ENCODE measurements at places on chromosomes 12 and 14.
A peak's percentile ranks its signal among the peaks of the same experiment; 100 is the strongest.

DNA sequence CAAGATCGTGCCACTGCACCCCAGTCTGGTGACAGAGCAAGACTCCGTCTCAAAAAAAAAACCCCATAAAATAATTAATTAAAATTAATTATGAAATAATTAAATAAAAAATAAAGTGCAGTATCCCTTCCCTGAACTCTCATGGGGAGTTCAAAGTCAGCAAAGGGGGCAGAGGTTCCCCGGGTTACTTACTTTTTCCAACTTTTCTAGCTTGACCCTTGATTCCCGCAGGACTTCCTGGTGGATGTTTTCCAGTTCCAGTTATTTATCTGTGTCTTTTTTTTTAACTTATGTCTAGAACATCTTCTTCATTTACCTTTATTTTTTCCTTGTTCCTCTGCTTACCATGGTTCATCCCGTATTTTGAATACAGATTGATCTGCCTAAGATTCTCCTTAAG is 197.4 kb downstream of the EPS8 start:
- DNase-seq = no peak

DNA sequence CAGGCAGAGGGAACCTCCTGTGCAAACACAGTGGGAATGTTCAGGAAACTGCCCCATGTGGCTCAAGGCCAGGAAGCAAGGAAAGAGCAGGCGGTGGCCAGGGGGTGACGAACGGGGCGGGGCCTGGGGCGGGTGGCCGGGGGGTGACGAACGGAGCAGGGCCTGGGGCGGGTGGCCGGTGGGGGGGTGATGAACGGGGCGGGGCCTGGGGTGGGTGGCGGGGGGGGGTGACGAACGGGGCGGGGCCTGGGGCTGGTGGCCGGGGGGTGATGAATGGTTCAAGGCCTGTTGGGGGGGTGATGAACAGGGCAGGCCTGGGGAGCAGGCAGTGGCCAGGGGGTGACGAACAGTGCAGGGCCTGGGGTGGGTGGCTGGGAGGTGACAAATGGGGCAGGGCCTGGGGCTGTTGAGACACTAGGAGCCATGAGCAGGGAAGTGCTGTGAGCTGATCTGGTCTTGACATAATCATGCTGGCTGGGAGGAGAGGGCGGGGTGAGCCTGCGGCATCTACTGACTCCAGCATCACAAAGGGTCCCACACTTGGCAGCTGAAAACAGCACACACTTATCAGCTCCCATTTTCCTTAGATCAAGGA is 62.7 kb upstream of the FBRSL1 start:
- DNase-seq = no peak

DNA sequence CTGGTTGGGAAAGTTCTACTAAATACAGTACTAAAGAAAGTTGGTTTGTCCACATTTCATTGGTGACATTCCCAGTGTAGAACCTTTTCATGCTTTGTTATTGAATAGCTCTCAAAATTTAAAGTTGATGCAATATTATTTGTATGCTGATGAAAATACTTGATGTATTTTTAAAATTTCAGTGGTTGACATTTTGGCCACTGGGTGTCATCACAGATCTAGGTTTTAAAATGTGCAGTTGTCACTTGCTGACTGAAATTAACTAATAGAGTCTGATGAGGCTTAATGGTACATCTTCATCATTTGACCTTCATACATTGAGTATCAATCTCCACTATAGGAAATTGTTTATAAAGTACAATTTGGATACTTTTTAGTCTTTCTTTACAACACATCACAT is 37.1 kb downstream of the CMAS start:
- no peak for DNase-seq

DNA sequence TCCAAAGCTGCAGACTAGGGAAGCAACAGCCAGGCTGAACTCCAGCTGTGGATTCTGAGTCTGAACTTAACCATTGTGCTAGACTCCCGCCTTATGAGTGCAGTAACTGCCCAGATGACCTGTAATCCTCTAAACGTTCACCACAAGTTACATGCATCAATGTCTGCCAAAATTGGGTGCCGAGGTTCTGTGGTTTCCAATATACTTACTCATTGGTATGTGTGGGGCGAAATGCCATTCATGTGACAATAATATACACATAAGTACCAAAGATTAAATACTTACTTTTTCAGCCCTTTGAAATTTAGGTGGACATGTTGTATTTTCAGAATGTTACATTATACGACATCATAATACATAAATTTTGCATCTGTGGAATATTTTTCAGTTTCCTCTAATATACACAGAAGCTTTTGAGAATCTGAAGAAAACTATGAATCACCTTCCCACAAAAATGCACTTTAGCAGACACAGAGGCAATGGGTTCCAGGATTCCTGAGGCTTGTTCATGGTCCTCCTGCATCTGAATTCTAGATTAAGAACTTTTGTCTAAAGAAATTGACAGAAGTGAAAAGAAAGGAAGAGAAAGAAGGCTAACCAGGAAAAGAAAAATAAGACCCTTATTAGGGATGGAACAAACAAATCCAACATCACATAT is 31.7 kb downstream of the GRIP1 start:
- DNase-seq = peak; percentile 85

DNA sequence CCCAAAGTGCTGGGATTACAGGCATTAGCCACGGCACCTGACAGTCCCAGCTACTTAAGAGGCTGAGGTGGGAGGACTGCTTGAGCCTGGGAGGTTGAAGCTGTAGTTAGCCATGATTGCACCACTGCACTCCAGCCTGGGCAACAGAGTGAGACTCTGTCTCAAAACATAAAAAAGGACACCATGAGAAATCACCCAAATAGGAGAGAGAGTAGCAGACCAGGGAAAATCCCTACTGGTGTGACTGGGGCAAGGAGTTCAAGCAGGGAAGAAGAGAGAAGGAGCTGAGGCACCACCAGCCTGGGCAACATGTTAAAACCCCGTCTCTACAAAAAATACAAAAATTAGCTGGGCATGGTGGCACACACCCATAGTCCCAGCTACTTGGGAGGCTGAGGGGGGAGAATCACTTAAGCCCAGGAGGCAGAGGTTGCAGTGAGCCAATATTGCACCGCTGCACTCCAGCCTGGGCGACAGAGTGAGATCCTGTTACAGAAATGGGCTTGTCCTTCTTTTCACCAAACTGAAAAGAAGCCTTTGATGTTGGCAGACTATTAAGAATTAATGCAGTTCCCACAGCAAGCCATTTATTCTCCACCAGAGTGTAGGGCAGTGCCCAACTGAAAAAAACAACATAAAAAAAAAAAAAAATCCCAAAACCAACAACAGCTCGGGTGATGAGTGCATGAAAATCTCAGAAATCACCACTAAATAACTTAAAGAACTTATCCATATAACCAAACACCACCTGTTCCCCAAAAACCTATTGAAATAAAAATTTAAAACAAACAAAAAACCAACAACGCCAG is 4.5 kb upstream of the SRSF9 start:
- DNase-seq = no peak

DNA sequence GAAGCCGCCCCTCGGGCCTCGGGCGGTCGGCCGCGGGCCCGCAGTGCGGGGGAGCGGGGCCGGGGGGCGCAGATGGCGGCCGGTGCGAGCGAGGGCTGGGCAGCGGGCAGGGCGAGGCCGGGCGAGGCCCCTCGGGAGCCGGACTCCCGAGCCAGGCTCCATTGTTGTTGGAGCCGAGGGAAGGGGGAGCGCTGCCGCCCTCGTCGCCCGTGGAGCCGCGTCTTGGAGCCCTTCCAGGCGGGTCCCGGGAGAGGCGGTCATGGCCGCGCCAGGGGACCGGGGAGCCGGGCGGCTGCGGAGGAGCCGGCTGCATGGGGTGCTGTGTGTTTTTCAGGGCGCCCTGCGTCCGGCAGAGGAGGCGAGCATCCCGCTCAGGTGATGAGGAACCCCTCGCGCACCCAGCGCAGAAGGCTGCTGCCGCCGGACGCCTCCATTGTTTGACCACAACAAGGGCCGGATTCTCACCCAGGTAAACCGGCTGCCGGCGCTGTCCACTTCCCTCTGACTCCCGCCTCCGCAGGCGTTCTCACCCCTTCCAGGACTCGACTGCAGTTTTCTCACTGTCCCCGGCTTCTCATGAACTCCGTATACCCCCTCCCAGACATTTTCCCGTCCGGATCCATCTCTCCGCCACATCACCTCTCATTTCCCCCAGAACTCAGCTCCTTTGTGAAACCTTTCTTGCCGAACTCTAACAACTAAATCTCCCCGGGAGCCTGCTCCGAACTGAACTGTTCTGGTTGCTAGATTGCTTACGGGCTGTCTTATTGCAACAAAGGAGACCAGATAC is 732 bp downstream of the ZNF664 start:
- DNase-seq = no peak

DNA sequence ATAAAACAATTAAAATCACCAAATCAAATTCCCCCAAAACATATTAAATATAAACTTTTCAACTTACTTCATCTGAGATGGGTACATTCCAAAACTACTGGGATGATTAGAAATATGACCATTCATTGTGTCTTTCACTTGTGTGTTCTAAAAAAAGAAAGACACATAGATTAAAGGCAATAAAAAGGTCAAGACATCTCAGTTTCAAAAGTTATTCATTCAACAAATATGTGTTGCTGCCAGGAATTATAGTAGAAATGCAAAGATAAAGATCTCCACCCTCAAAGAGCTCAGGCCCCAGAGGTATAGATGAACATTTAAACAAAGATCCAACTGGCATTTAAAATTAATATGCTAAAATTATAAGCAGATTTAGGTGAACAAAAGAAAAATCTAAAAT is 106.4 kb downstream of the EPS8 start:
- DNase-seq = no peak

- peak; percentile 29 for DNase-seq
Observed at GRCh38 chr12:27652174-27652763, 44.0 kb upstream of the REP15 start.

GRCh38 chr12:4215229-4216186 is 58.1 kb upstream of the CCND2 start:
- DNase-seq = no peak

DNA sequence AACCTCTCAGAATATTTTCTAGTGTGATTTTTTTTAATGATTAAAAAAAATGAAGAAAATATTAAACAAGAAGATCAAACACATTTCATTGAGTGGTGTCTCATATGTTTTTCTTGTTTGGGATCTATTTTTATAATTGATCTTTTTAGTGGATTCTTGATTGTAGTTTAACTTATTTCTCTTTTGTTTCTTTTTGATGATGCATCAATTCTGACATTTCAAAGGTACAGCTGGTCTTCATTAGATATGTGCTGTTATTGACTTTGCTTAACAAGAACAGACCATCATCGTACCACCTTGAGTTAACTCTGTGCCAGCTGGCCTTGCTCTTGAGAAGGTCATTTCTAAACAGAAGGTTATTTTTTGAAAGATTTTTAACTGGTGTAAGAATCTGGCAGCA is 45.8 kb upstream of the FGD4 start:
- no peak for DNase-seq

- DNase-seq = no peak
Observed at GRCh38 chr14:90513161-90514014, 116.6 kb downstream of the CALM1 start.

GRCh38 chr12:6376079-6376869 is 911 bp upstream of the SCNN1A start:
- DNase-seq = no peak

DNA sequence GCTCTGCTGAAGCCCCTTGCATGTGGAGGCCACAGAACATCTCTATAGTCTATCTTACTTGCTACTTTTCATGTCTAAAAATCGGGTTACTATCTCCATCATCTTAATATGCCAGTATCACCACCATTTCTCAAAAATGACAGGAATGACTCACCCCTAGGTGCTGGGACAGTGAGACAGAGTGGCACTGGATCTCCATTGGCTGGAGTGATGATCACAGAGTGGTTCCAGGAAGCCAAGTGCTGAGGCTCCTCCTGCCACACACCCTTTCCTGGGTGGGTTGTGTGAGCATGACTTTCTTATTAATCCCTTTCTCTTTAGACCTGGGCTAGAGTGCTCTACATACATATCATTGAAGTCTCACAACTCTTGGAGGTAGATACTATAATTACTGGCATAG is 3.3 kb upstream of the ASCL1 start:
- DNase-seq = no peak

GRCh38 chr12:24534622-24535021 is 414.3 kb downstream of the BCAT1 start:
- DNase-seq = no peak

- peak; percentile 100 for DNase-seq
Observed at GRCh38 chr14:58731465-58732293, 93.9 kb downstream of the DACT1 start.

DNA sequence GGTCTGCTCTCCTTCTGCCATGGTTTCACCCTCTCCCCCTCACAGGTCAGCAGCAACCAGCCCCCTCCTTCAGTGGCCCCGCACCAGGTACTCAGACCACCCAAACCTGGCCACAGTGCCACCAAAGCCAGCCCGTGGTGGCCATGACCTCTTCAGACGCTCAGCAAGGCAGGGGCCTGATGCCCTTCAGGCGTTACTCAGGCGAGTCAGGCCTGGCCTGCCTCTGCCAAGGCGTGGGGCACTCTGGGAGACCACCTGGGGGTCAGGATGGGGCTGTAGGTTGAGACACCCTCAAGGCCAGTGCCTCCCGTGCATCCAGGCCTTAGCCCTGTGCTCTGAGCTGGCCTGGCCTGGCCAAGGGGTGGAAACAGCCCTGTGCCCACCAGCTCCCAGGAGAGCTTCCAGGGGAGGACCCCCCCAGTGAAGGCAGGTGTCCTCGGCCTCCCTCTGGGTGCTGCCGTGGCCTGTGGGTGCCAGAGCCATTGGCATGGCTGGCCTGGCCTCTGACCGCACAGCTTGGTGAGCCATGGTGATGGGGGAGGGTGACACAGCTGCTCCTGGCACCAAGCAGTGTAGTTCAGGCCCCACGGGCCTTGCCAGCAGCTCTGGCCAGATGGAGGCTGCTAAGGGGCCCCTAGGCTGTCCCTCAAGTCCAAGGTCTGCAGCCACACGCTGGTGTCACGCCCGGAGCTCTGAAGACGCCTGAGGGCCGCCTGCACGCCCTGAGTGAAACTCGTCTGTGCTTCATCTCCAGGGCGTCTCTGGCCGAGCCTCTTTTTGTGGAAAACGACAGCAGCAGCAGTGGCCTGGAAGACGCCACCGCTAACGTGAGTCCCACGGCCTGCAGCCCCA is 15.1 kb downstream of the XRCC3 start:
- no peak for DNase-seq

GRCh38 chr12:3598896-3599860 is 108.2 kb downstream of the PRMT8 start:
- DNase-seq = no peak

DNA sequence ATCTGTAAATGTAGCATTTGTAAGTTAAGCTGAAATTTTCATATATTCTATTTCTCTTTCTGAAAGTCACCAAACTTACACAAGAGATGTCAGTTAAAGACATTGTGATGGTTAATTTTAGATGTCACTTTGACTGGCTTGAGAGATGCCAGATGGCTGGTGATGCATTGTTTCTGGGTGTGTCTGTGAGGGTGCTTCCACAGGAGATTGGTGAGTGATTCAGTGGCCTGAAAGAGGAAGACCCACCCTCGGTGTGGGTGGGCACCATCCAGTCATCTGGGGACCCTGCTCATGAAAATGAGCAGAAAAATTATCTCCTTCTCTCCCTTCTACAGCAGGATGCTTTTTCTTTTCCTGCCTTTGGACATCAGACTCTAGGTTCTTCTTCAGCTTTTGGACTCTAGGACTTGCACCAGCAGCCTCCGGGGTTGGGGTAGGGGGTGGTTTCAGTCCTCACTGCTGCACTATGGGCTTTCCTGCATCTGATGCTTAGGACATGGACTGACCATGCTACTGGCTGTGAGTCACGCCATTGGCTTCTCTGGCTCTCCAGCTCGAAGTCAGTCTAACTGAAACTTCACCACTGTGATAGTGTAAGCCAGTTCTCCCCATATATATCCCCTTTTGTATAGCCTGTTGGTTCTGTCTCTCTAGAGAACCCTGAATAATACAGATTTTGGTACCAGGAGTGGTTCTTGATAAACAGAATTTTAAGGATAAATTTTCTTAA is 20.9 kb downstream of the PDE6H start:
- no peak for DNase-seq

All from GM04503 (cell line).